ENCODE measurements at places on chromosomes 3 and 15.

- no peak for DNase-seq
Measured at GRCh38 chr15:36426691-36427090, 152.7 kb upstream of the CDIN1 start.

GRCh38 chr3:39150148-39150802 is 3.1 kb downstream of the CSRNP1 start:
- DNase-seq, result no peak

- DNase-seq, result no peak
Measured at GRCh38 chr3:107212618-107213017, 164.6 kb upstream of the CCDC54 start.

DNA sequence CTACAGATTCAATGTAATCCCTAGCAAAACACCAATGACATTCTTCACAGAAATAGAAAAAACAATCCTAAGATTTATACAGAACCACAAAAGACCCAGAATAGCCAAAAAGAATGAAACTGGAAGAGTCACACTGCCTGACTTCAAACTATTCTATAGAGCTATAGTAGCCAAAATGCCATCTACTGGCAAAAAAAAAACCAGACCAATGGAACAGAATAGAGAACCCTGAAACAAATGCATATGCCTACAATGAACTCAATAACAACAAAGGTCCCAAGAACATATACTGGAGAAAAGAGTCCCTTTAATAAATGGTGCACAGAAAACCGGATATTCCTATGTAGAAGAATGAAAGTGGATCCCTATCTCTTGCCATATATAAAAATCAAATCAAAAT is 19.8 kb downstream of the PDCD10 start:
- no peak for DNase-seq

- DNase-seq, result no peak
Measured at GRCh38 chr15:70555713-70556112, 207.6 kb downstream of the UACA start.

DNA sequence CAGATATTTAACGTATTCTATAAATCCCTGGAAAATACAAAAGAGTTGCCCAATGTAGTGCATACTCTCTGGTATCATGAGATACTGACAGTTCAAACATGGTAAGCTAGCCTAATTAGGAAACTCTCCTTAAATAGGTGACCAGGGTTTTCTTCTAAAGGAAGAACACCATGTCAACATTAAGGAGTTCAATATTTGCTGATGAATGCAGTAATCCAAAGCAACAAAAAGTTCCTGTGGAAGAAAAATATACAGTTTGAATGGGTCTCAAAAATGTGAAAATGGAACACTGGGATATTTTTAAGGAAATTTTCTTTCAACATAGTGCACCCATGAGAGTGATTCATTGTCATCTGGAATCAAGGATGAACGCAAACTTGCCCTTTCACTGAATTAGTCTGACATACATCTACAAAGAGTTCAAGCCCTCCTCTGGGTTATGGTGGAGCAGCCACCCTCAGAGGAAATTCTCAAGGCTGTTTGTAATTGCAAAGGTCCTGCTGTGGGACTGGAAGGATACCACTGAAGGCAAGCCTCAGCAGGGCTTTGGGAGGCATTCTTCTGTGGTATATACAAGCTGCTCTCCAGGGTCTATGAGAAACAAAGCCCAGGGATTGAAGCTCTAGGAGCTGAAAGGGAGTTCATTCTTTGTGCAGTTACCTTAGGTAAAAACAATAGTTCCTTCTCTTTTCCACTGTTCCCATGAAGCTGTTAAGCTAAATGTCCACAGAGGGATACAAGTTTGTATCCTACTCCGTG is 700.3 kb downstream of the TUSC7 start:
- DNase-seq, result no peak

- DNase-seq, result no peak
Measured at GRCh38 chr3:193590088-193590856, 2.7 kb upstream of the OPA1 start.
